A549 treated with CpdA at 1 μM for 4 hours (cell line): ENCODE measurements at places on chromosomes 6 and 20. TPM values are rescaled to one million over a fixed set of nuclear protein-coding genes. Genes with fewer than 3 reads are reported as not detected.

The UBD gene
- total RNA-seq = 0.51 to 1.2 TPM (median 0.61 TPM) in 5 replicates

The CLVS2 gene
- total RNA-seq = 0.02 to 0.14 TPM (median 0.07 TPM) in 5 replicates

The TAGAP gene
- total RNA-seq = not detected in 5 replicates

The LPA gene
- 0.01 to 0.02 TPM in 2 of 5 replicates, not detected in the others for total RNA-seq

The MAN1A1 gene
- total RNA-seq = 0.02 to 0.14 TPM (median 0.06 TPM) in 4 of 5 replicates, not detected in the other

The CST9 gene
- not detected in 5 replicates for total RNA-seq

The ELOVL2 gene
- total RNA-seq = 6.6 to 7.5 TPM (median 6.9 TPM) in 5 replicates
